ENCODE measurements at places on chromosomes 16 and 17. TPM values are rescaled to one million over a fixed set of nuclear protein-coding genes. Genes with fewer than 3 reads are reported as not detected.

The NXPH3 gene
- 1.9 TPM for total RNA-seq

The NPW gene
- 1.0 TPM for total RNA-seq

The FOXF1 gene
- total RNA-seq: 0.03 TPM

The ACSF3 gene
- total RNA-seq: 13.8 TPM

The EVPL gene
- 19.5 TPM for total RNA-seq

The ARHGDIG gene
- total RNA-seq: 2.6 TPM

The TNRC6C gene
- 3.9 TPM for total RNA-seq
